ENCODE measurements at places on chromosomes 11 and 22.

DNA sequence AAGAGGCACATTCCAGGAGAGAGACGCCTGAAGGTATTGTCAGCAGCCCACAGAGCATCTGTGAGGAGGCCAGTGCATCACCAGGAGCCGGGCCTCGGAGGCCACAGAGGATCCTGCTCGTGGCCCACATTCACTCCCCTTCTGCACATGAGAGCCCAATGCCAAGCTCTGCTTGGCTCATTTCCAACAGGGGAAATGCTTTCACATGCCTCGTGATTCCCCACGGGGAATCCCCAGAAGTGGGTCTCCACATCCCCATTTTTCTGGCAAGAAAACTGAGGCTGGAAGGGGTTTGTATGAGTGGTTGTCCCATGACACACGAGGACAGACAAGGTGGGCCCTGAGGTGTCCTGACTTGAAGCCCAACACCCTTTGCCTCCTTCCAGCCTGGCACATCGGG lies 34.4 kb downstream of the TP53I11 start:
- DNase-seq, result no peak

DNA sequence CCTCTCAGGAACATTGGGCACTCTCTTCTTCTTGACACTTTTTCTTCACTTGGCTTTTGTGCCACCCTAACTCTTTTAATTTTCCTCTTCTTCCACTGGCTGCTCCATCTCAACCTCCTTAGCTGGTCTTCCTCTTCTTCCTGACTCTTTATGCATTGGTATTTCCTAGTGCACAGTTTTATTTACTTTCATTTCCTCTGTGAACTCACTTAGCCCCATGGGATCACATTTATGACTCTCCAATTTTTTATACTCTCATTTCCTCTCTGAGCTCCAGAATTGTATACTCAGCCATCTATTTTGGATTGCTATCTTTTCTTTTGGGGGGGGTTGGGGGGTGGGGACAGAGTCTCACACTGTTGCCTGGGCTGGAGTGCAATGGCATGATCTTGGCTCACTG lies 38.5 kb upstream of the LARGE1 start:
- no peak for DNase-seq

DNA sequence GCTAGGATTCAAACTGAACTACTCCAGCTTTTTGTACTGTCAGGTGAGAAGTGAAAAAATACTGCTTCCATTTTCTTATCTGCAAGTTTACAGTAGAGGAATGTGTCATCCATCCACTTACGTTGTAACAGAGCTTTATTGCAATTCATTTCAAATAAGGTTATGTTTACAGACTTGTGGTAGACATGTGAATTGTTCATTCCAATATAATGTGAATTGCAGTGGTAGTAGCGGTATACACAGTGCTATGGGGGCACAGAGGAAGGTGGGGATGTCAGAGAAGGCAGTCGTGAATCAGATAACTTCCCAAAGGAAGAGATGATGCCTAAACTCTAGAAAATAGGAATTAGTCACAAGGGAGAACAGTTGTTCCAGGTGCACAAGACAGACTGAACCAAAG lies 42.5 kb downstream of the CEP57 start:
- DNase-seq, result no peak

DNA sequence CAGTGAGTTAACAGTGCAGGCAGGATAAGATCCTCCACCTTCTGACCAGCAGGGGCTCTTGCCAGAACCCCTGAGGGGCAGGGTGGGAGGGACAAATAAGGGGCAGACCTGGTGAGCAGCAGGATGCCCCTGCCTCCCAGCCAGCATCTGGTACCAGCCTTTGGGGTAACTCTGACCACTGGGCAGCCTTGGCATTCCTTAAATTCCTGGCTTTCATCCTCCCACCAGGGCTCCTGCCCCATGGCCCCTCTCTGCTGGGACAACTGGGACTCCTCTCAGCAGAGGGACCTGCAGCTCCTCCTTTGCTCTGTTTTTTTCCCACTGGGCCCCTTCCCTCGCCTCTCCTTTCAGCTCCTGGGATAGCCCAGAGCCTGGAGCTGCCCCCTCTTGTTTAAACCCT lies 98.0 kb upstream of the CD82 start:
- DNase-seq, result no peak

- peak; percentile 25 for DNase-seq
Measured at GRCh38 chr22:20021196-20022181, 579 bp downstream of the TANGO2 start.

GRCh38 chr22:40036591-40037225 lies 42.0 kb downstream of the FAM83F start:
- DNase-seq, result peak; percentile 28

DNA sequence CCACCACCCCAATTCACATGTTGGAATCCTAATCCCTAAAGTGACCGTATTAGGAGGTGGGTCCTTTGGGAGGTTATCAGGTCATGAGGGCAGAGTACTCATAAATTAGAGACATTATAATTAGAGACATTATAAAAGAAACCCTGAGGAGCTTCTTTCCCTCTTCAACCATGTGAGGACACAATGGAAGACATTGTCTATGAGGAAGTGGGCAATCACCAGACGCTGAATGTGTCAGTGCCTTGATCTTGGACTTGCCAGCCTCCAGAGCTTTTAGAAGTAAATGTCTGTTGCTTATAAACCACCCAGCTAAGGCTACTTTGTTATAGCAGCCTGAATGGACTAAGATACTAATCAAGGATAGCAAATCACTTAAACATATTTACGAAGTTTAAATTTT lies 14.8 kb downstream of the GAB2 start:
- no peak for DNase-seq

- no peak for DNase-seq
Measured at GRCh38 chr11:83713708-83714107, 427.5 kb upstream of the CCDC90B start.

DNA sequence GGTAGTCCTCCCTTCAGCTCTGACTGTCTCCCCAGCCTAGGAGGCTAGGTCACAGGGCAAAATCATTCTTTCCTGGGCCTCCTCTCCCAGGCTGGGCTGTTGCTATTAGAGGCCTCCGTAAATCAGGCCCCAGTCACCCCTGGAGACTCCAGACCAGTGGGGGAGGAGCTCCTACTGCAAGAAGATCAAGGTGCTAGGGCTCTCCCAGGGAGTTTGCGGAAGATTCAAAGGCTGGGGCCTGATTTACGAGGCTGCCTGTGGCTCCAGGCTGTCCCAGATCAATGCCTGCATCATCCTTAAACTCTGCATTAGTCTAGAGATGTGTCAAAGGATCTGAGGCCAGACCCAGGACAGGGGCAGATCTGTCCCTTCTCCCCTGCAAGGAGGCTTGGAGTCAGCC lies 346.2 kb downstream of the TENM4 start:
- DNase-seq, result no peak

- DNase-seq, result no peak
Measured at GRCh38 chr11:124841201-124841600, 24.0 kb upstream of the ROBO3 start.

DNA sequence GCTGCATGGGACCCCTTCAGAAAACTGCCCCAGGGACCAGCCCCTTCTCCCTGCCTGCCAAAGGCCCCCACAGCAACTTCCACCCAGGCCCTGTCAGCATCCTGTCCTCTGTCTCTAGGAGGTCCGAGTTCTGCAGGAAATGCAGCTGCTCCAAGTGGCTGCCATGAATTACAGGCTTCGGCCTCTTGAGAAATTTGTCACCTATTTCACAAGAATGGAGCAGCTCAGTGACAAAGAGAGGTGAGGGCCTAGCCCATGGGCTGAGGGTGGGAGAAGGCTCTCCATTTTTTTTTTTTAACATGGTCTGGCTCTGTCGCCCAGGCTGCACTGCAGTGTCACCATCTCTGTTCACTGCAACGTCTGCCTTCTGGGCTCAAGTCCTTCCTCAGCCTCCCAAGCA lies 7.3 kb downstream of the RGL4 start:
- DNase-seq, result no peak

- no peak for DNase-seq
Measured at GRCh38 chr11:45920531-45921477, 1.7 kb upstream of the LARGE2 start.

DNA sequence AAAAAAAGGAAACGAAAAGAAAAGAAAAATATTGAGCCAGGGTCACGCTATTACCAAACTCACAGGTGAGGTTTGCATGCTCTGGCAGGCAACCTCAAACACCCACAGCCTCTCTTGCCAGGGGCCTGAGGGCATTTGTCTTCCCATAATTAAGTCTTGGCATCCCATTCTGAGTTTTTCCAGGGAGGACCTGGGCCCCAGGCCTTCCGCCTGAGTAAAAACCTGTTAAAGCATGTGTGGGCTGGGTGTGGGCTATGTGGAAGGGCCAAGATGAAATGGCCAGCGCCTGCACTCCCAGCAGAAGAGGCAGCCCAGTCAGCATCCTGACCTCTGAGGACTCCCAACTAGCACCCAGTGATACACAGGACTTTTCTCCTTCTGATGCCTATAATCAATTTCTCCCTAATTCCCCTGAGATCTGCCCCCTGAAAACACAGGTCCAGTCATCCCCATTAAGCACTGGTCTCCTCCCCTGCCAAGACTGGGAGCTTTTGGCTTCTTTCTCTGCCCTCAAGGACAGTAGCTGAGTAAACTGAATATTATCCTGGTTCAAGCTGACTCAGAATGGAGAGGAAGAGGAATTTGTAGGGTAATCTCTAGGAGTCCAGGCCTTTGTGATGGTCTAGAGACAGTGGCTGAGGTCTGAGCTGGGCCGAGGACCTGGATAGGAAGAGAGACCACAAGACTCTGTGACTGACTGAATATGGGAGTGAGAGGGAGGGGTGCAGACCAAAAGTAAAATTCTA lies 35.6 kb upstream of the ACER3 start:
- no peak for DNase-seq

- peak; percentile 82 for DNase-seq
Measured at GRCh38 chr11:102802341-102802740, 4.4 kb upstream of the MMP1 start.

GRCh38 chr11:40292721-40293508 lies 1166.5 kb downstream of the LRRC4C start:
- no peak for DNase-seq

GRCh38 chr22:32839831-32840584 lies 38.5 kb downstream of the TIMP3 start:
- DNase-seq, result no peak

- DNase-seq, result no peak
Measured at GRCh38 chr11:110289472-110289871, 6.9 kb downstream of the RDX start.

- no peak for DNase-seq
Measured at GRCh38 chr11:14193644-14194043, 165.3 kb downstream of the RRAS2 start.

DNA sequence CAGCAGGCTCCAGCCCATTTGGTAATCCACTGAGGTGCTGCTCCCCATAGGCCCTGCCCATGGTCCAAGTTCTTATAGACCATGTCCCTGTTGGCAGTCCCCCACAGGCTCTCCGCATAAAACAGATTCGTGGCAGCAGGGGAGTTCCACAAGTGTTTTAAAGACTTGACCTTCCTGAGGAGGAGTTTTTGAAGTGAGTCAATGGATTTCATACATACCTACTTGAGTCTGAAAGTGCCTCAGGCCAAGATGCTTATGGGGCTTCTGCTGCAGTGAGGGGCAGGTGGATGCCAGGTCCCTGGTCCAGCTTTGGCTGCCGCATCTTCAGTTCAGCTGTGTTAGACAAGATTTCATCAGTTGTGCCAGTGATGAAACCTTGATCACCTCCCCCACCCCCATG lies 43.3 kb downstream of the CABIN1 start:
- DNase-seq, result no peak

GRCh38 chr11:73869332-73869949 lies 7.2 kb downstream of the COA4 start:
- no peak for DNase-seq

DNA sequence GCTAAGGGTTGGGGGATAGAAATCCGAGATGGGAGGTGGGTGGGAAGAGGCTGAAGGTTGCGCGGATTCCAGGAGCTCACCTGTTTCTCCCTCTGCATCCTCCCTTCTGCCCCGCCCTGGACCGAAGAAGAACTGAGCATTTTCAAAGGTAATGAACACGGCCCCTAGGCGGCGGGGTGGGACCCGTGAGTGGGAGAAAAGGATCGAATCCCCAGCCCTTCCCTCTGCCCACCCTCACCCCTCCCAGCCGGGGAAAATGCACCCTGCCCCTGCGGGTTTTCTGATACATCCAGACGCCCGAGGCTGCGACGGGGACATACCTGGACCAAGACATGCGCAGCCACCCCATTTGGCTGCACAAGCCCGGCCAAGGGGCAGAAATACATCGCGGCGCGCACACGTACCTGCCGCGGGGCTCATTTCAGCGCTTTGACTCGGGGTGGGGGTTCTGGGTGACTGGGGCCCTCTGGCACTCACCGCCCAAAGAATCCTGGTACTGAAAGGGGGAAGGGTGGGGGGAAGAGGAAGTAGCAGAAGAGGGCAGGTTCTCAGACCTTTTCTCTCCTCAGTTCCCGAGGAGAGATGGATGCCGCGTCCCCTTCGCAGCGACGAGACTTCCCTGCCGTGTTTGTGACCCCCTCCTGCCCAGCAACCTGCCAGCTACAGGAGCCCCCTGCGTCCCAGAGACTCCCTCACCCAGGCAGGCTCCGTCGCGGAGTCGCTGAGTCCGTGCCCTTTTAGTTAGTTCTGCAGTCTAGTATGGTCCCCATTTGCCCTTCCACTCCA lies 6.0 kb downstream of the VSIG2 start:
- no peak for DNase-seq

DNA sequence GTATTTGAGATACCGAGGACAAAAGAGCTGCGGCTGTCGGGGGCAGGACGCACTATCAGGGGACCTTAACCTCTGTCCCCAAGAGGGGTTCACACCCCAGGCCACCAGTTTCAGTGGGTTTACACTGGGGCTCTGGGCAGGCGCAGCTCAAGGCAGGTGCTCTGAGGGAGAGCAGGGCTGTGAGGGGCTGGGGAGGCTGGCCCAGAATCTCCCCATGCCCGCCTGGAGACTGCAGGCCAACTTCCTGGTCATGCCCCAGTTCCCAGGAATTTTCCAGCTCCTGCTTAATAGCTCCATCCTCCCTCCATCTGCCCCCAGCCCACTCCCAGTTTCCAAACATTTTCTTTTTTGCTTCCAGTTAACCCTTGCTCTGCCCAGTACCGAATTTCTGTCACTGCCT lies 7.6 kb upstream of the PGA3 start:
- DNase-seq, result no peak

- no peak for DNase-seq
Measured at GRCh38 chr11:85751724-85752123, 59.2 kb downstream of the SYTL2 start.

DNA sequence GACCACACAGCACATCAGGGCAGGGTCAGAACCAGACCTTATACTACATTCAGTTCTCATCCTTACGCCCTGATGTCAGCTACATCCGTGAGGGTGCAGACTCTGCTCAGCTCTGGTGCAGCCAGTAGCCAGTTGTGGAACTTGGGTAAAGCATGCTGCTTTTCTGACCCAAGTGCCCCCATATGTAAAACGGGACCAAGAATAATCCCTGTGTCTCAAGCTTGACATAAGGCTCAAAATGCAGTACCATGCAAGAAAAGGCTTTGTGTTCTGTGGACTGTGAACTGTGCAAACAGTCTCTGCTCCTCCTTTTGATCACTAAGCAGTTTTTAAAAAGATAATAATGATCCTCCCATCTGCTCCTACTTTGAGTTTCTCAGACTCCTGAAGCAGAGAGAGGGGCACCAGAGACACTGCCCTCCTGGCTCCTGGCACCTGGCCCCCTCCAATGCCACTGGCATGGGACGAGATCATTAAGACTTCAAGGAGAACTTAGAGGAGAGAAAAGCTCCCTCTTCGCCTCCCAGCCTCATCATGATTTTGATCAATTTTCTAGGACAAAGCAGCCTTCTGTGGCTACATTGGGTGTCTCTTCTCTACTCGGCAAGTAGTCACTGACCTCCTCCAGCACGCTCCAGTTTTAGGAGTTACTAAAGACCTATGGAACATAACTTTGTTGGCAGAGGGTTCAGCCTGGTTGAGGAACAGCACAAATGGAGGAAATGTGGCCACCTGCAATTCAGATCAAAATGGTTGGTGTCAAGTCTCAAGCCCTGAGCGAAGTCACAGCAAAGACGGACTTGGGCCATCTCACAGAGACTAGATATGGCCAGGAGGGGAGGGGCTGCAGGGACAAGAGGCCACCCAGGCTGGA lies 23.9 kb downstream of the IL10RA start:
- no peak for DNase-seq
